ENCODE measurements at places on chromosomes 6 and 20.

- no peak for DNase-seq
Observed at GRCh38 chr6:5202941-5203340, 57.8 kb downstream of the LYRM4 start.

DNA sequence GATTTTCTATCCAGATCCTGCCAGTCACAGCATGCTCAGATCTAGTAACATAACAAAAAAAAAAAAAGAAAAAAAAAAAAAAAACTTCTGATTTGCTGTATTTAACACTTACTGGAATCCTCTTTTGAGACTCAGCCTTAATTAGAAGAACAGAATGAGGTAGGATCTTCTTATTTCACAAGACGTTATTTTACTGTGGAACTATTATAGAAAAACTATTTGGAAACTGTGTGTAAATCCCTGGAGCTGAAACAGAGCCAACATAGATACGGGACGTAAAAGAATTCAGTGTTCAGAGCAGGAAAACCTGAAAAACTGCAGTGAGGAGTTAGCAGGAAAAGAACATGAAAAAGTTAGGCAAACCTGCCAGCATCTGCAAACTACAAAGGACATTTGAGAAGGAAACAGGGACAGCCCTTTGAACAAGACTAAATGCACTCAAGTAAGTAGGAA is 3.4 kb upstream of the ZNF217 start:
- DNase-seq, result peak; percentile 53

DNA sequence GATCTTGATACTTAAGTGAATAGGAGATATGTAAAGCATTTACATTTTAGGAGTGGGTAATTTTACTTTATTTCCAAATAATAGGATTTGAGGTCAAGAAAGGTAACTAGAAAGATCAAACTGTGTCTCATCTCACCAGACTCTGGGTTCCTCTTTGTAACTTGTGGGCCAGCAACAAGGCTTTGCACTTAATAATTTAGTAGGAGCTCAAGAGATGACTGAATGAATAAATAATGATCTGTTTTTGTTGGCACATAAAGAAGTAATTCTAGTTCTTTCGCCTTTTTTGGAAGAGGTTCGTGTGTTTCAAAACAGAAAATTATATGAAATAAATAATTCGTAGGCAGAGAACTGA is 67.4 kb upstream of the FABP7 start:
- peak; percentile 54 for DNase-seq

DNA sequence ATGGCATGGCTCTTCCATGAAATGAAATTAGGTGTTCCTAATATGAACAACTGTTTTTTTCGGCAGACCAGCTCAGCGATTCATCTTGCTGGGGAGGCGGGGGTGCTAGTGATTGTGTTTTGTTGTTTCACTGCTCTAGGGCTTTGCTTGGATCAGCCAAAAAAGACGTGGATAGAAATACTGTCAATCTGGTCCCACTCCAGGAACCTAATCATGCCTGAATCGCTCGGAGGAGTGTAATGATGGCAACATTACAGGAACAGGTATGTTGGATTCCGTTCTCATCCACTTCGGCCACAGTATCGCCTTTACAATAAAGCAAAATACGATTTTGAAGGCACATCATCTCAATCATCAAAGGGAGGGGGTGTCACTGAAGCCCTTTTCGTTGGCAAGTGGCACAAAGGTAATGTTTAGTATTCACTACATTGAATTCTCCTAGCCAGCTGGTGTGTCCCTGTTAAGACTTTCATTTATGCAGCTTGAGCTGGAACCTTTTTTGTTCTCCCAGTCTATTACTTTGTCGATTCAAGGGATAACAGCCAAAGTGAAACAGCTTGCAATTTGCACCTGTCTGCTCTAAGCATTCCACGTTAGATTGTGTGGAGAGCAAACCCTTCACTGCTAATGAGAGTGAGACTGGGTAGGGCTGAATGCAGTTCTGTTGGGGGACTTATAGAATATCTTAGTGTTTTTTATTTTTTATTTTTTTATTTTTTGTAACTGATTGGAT is 477.7 kb downstream of the TFAP2A start:
- no peak for DNase-seq

- no peak for DNase-seq
Observed at GRCh38 chr20:38831049-38831691, 25.7 kb downstream of the PPP1R16B start.

- DNase-seq, result no peak
Observed at GRCh38 chr6:100126790-100127484, 132.9 kb upstream of the MCHR2 start.

DNA sequence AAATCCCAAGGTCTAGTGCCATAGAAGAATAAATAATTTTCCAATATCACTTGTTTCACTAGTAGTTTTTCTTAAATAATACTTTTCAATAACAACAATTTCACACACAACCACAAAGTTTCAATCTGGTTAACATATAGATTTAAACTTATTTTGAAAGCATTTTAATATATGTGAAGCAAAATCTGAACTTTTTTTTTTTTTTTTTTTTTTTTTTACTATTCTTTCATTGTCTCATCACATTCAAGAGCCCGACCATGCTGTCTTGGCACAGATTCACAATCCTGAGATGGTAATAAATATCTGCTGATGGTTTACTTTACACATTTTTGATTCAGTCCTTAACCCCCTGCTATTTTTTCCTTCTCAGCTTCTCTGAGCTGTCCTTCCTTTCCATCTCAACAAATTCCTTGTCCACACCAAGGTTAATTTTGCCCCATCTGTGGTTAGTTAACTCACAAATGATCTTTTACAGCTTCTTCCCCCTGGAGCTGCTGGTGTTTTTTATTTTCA is 262.8 kb downstream of the TMEM242 start:
- no peak for DNase-seq

DNA sequence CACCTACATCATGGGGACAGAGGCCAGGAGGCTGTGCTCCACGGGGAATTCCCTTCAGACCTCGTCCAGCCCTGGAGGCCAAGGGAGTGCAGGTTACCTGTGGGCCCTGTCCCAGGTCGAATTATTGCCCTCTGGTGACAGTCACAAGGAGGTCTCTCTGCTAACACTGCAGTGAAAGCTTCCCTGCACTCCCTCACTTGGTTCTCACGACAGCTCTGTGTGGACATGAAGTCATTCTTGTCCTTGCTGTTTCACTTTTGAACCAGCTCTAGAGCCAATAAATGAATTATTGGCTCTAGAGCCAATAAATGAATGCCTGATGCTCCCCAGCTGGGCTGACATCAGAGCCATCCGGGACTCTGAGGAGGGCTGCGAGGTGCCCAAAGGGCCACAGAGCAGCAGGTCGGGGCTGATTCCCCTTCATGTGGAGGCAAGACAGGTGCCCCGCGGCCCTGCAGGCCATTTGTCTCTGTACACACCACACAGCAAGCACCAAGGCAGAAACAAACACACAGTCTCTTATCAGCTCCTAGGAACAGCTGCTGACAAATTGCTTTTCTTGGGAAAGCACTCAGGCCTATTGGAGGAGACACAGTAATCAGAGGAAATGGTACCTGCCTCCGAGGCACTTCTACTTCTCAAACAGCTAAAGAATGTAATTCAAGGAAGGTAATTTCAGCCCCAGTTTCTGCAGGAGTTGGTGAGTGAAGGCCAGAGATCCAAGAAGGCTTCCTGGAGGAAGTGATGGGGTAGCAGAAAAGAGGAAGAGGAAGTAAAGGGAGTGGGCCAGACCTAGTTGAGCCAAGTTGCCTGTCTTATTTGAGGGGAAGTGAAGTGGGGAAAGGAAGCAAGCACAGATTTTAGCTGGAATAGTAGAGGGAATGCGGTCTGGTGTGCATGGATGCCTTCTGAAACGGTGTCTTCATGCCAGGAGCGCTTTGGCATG is 27.5 kb upstream of the TBXT start:
- no peak for DNase-seq

GRCh38 chr6:10861086-10861485 is 20.8 kb downstream of the GCM2 start:
- DNase-seq, result no peak

GRCh38 chr20:32988008-32988407 is 16.2 kb downstream of the SUN5 start:
- no peak for DNase-seq

DNA sequence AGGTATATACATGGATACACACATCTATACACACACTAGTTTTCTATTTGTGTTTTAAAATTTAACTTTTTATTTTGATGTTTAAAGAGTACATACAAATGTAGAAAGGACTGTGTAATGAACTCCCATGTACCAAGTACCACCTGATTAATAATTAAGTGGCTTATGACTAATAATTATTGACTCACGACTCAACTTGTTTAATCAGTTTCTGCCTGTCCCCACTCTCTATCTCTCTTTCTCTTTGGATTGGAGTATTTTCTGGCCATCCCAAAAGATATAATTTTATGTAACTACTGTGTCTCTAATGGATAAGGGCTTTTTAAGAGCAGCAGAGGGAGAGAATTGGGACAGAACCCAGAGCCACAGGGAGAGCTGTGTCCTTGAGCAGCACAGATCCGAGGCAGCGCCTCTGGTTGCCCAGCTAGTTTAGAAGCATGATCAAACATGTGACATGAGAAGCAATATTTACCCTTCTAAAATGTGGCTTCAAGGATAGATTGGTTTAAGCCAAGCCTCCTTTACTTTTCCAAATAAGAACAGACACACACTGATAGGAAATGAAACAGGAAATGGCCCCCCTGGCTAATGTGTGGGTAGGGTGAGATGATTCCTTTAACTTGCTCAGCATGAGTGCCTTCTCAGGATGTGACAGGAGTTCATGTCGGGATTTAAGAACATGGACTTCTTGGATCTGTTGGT is 81.0 kb downstream of the ERMARD start:
- DNase-seq, result peak; percentile 60

DNA sequence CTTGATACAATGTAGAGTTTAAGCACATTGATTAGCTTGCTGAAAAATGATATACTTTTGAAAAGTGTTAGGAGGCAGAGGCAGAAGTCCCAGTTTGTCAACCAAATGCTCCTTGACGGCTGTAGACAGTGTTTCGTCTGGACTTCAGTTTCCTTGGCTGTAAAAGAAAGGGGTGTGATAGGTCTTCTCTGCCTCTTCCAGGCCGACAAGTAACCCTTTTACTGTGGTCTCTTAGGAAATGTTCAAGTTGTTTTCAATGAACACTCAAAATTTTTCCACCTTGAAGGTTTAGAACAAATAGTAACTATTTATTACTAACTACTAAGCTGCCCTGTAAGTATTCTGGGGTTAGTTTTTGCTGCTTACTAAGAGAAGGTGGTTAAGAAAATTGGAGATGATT is 122.4 kb downstream of the IRF4 start:
- no peak for DNase-seq

- no peak for DNase-seq
Observed at GRCh38 chr6:35402136-35402855, 49.8 kb upstream of the FANCE start.

- DNase-seq, result no peak
Observed at GRCh38 chr20:21232546-21233280, 70.4 kb upstream of the XRN2 start.

DNA sequence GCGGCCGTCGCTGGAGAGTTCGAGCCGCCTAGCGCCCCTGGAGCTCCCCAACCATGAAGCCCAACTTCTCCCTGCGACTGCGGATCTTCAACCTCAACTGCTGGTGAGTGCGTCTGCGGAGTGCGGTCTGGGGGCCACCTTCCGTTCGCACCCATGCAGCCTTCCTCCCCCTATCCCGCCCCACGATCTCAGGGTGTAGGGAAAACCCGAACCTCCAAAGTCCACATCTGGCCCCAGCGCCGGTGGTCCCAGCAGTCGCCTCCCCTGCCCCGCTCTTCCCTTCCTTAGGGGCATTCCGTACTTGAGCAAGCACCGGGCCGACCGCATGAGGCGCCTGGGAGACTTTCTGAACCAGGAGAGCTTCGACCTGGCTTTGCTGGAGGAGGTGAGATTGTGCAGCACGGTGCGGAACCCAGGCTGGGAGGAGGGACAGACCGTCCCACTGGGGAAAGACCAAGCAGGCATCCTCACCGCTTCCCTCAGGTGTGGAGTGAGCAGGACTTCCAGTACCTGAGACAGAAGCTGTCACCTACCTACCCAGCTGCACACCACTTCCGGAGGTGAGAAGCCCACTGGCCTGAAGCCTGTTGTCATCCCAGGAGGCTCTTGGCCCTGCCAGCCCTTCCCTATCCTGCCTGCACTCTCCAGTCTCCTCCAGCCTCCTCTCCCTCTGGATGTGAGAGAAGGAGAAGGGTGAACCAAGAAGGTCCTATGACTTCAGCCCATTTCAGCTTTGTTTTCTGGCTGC is 719 bp downstream of the SMPD2 start:
- peak; percentile 67 for DNase-seq

- no peak for DNase-seq
Observed at GRCh38 chr6:42269974-42270510, 52.4 kb upstream of the MRPS10 start.

DNA sequence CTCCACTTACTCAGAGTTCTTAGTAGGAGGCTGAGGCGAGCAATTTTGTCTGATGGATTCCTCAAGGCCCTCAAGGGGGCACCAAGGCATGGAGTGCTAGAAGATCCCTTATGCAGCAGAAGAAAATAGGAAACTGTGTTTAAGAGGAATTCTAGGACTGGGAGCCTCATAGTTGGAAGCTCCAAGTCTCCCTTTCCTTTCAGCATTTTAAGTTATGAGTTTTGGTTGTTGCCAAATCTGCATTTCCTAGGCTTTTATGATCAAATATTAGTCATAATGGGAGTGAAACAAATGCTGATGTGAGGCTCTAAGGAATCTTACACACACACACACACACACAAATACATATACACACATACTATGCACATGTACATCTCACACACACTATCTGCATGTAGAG is 714.0 kb downstream of the UTRN start:
- peak; percentile 33 for DNase-seq

GRCh38 chr6:130843575-130844320 is 16.5 kb downstream of the SMLR1 start:
- peak; percentile 43 for DNase-seq

DNA sequence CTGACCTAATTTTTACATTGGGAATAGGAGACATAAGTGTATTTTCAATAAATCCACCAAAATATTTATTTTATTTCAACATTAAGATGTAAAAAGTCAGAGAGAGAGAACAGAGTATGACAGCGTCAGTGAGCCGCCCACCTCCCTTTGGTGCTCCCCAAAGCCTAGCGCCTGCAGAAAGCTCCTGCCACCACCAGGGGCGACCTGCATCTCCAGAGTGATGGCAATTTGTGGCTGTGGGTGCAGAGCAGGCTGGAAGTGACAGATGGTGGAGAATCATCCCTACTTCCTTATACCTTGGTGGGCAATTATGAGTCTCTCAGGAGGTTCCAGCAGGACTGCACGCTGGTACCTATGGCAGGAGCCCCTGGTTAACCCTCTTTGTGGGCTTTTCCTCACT is 87.3 kb downstream of the PTPRT start:
- no peak for DNase-seq

- no peak for DNase-seq
Observed at GRCh38 chr20:50355590-50356524, 154.3 kb upstream of the PTPN1 start.
